Testis (tissue), 5 donors: ENCODE measurements at places on chromosomes 5 and 9. TPM values are rescaled to one million over a fixed set of nuclear protein-coding genes. Genes with fewer than 3 reads are reported as not detected.

IL3 gene
- not detected for total RNA-seq

GRCh38 chr5:96079075-96079474, 117.4 kb upstream of the ELL2 start:
- no peak for DNase-seq

DNA sequence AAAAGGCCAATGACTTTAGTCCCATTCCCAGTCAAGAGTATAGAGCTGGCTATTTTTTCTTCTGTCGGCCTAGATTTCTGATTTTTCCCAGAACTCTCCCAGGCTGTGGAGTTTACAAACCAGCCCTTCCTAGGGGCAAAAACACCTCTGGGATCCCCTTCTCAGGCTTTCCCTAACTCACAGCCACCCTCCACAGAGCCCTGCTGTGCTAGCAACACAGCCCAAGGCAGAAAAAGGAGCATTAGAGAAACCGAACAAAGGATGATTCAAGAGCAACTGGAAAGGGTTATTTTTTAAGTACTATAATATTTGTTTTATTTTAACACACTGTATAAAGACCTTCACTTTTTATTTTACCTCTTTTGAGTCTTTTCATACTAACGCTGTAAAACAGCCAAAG, 234.8 kb downstream of the GLIS3 start:
- no peak for DNase-seq

DNA sequence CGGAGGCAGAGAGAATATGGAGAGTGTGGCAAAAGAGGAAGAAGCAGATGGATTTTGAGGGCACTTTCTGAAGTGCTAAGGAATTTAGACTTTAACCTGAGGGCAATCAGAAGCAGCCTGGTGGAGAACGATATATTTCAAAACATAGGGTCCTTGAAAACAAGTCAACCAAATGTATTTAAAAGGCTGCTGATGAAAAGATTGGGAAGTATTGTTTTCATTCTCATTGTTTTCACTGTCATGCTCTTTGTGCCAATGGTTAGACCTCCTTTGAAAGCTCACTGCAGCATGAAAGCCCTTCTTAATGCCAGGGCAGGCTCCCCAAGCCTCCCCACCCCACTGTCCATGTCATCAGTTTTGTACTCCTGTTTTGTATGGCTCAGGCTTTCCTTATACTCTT, 2.5 kb upstream of the GPX3 start:
- DNase-seq = no peak

GRCh38 chr9:21521448-21521847, 39.3 kb upstream of the IFNE start:
- no peak for DNase-seq
